ENCODE measurements at places on chromosomes 6 and 20.

DNA sequence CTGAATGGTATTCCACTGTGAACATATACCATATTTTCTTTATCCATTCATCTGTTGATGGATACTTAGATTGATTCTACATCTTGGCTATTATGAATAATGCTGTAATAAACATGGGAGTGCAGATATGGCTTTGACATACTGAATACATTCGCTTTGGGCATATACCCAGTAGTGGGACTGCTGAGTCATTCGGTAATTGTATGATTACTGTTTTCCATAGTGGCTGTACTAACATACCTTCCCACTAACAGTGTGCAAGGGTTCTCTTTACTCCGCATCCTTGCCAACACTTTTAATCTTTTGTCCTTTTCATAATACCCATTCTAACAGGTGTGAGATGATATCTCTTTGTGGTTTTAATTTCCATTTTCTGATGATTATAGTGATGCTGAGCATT lies 98.2 kb upstream of the ESR1 start:
- no peak for DNase-seq

DNA sequence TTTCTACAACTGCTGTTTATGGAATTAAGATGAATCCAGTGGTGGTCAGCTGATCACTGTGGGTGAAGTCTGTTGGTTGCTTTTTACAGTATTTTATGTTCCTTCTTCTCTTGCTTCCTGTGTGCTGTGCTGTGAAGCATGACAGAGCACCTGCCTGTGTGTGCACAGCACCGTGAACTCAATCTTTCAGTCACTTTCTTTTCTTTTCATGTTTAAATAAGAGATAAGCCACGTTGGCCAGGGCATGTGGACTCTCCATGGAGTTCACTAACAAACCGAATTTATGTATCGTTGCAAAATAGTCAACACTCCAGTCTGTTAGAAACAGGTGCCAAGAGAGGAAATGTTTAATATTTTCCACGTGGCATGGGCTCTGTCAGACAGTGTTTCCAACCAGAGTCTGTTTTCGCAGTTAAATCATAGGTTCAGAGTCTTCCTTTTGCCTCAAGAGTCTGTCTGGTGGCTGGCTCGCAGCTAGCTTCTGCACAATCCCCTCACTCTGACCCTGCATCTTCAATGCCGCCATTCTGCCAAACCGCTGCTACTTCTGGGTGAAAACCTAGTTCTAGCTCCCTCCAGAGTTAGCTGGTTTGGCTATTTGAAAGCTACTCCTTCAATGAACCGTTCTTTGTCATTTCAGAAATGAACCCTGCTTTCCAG lies 73.2 kb downstream of the QRSL1 start:
- DNase-seq = no peak

GRCh38 chr6:16183187-16183664 lies 54.3 kb downstream of the MYLIP start:
- no peak for DNase-seq

DNA sequence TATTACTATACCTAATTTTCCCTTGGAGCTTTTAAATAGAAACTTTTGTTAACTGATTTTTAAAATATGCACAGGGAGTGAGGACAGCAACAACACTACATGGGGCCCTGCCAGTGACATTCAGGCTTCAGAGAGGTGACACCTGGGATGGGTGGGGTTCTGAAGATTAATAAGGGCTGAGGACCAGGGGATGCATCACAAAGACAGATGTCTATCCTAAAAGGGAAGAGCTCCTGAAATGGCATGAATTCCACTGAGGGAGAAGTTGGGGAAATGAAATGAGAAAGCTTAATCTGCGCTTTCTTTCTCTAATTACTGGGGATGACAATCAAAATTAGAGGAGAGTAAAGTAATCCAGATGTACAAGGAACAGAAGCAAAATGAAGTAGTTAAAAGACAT lies 162.8 kb downstream of the BTBD9 start:
- no peak for DNase-seq

GRCh38 chr20:54502179-54502578 lies 26.8 kb downstream of the DOK5 start:
- no peak for DNase-seq

GRCh38 chr20:6485351-6485750 lies 282.1 kb upstream of the BMP2 start:
- no peak for DNase-seq

DNA sequence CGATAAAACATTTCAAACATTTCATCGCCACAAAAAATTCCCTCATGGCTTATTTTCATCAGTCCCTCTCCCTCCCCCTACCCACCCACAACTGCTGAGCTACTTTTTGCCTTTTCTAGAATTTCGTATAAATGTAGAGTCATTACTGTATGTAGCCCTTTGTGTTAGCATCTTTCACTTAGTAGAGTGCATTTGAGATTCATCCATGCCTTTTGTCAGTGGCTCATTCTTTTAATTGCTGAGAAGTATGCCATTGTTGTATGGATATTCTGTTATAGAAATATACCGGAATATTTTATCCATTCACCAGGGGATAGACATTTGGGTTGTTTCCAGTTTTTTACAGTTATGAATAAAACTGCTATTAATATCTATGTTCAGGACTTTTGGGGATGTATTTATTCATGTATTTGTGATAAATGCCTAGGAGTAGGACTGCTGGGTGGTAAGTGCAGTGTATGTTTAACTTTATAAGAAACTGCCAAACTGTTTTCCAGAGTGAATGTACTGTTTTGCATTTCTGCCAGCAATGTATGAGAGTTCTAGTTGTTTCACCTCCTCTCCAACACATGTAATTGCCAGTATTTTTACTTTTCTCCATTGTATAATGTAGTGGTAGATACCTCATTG lies 50.4 kb downstream of the FOXO3 start:
- no peak for DNase-seq

DNA sequence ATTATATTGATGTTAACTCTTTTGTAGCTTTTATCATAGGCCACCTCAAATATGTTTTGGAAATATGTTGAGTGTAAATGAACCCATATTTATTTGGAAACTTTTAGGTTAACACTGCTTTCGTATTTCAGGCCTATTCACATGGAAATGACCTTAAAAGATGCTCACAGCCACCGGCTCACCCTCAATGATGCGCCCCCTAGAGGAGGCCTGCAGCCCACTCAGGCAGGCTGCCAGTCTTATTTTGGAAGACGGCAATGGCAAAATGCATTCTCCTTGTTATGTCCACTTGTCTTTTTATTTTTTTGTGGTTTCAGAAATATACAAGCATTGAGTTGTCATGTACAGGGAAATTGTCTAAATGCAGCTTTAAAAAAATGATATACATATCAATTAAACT lies 869.7 kb downstream of the PHF3 start:
- no peak for DNase-seq

DNA sequence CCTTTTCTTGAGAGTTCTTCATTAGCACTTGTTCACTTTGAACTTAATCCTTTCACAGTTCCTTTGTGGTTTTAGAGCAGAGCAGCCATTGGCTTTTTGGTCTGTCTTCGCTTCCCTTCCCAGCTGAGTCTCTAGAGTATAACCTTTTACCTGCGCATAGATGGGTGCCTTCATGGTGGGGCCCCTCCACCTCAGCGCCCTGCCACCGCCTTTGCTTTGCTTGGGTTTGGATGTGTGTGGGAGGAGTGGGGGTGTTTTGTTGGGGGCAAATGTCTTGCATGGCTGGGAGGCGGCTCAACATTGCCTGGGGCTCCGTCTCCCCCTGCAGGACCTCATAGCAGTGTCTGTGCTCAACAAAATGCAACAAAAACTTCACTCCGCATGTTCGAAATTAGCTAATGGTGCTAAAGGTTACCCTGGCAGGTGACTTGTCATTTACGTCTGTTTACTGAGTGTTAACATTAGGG lies 11.9 kb downstream of the PYGB start:
- DNase-seq = no peak

GRCh38 chr6:149236589-149236988 lies 80.9 kb upstream of the TAB2 start:
- DNase-seq = no peak

All from stimulated activated CD4-positive, alpha-beta T cell treated with anti-CD3 and anti-CD28 coated beads, Interleukin-1b, Interleukin-23, amount 100 ng/mL, for 1 hour (primary cell).